ENCODE measurements at places on chromosomes 13 and 19.

GRCh38 chr19:3968556-3969434 lies 2.1 kb downstream of the DAPK3 start:
- no peak for DNase-seq

DNA sequence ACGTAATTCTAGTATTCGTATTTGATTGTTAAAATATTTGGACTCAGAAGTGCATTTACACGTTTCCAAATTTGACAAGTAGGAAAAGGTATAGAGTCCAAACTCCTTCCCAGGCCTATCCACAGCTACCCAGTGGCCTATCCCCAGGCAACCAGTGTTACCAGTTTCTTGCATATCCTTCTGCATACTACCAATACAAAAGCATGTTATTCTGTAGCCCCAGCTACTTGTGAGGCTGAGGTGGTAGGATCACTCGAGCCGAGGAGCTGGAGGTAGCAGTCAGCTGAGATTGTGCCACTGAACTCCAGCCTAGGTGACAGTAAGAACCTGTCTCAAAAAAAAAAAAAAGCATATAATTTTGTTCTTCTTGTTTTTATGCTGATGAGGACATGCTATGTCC lies 67.1 kb downstream of the LRCH1 start:
- no peak for DNase-seq

DNA sequence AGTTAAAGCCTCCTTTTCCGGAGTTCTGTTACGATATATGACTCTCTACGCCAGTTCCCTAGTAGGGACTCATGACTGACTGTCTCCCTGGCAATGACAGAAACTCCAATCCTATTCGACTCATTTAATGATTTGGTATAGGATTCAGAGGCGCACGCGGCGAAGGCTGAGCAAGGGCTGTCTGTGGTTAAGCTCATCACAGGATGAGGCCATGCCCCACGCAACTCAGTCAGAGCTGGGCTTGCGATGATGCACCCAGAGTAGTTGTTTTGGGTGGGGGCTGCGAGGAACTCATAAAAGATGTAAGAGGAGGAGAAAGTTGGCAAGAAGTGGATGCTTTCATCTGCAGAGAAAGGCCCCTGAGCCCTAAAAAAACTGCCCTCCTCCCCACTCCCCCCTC lies 468 bp upstream of the SERTM1 start:
- DNase-seq: no peak

- DNase-seq: no peak
Measured at GRCh38 chr19:54561840-54562239, 11.8 kb upstream of the LILRA2 start.

- peak; percentile 50 for DNase-seq
Measured at GRCh38 chr19:40523322-40524047, 53.2 kb upstream of the SHKBP1 start.

GRCh38 chr13:32041429-32041828 lies 9.9 kb downstream of the FRY start:
- no peak for DNase-seq

DNA sequence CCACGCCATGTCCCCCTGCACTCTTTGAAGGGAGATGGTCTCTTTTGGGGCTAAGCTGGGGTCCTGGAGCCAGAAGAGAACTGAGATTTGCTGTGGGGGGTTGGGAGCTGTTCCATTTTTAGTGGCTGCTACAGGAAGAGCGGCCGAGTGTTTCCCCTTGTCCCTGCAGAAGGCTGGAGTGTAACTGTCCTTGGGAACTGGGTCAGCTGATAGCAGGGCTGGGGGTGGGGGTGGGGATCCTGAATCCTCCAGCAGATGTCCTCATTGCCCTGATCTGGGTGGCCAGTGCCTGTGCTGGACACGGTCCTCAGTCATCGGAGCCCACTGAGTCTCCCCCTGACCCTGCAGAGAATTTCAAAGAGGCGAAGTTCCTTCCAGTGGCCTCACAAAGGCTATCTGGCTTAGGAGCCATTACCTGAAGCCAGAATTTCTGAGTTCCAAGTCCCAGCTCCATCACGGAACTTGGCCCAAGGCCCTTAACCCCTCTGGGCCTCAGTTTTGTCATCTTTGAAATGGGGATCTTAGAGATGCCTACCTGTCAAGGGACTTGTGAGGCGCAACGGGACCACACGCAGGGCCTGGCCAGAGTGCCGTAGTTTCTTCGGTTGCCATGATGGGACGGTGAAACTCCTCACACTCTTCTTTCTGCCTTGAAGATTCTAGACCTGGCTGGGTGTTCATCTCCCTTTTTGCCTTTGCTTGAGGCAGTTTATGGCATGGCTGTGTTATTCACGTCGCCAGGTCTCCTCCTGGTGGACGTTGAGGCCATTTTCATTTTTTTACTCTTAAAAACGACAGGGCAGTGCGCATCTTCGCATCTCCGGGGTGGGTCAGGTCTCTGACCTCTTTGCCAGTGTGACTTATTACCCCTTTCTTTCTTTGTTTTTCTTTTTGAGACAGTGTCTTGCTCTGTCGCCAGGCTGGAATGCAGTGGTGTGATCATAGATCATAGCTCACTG lies 51.9 kb downstream of the DNM2 start:
- DNase-seq: no peak

- DNase-seq: no peak
Measured at GRCh38 chr13:99261059-99261458, 2.9 kb upstream of the GPR18 start.
